Hippocampal formation (tissue), 2 donors: ENCODE measurements at places on chromosomes 7 and 10.
A peak's percentile ranks its signal among the peaks of the same experiment; 100 is the strongest.

DNA sequence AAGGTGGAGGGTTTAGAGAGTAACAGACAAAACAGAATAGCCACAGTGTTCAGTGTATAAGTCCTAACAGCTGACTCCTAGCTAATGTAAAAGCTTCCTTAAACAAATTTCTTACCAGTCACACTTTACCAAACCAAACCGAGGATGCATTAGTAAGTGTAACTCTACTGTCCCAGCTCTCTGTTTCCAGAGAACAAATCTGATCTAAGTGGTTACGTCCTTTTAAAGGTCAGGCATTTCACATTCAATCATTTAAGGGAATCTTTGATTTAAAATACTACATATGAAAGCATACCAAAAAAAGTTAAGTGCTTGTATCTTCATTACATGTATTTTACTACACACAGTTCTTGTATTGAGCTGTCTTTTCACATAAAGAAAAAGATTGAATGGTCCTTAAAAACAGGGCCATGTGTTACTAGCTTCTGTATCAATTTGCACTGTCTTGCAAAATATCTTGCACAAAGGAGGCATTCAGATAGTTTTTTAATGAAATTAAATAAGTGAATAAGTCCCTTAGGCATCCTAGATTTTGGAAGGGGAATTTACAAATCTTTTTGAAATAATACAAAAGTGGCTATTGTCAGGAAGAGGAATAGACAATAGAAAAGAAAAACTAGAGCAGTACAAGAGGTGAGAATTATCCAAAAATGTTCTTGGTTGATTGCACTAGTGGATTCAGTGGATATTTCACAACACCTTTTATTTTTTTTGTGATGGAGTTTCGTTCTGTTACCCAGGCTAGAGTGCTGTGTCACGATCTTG, 58.4 kb upstream of the SPOCK2 start:
- DNase-seq = no peak

DNA sequence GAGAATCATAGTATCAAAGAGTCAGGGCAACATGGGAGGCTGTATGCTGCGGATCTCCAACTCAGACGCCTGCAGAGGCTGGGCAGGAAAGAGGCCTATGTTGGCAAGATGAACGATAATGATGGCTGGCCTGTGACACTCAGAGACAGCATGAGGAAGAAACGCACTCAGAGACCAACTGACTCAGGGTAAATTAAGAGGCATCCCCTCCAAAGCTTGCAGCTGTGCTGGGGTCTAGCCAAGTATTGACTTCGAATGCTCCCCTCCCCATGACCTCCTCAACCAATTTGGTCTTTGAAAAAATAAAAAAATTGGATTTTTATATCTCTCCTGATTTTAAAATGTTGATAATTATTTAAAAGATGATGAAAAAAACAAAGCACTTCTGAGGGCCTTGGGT, 718.9 kb downstream of the GRID1 start:
- no peak for DNase-seq

DNA sequence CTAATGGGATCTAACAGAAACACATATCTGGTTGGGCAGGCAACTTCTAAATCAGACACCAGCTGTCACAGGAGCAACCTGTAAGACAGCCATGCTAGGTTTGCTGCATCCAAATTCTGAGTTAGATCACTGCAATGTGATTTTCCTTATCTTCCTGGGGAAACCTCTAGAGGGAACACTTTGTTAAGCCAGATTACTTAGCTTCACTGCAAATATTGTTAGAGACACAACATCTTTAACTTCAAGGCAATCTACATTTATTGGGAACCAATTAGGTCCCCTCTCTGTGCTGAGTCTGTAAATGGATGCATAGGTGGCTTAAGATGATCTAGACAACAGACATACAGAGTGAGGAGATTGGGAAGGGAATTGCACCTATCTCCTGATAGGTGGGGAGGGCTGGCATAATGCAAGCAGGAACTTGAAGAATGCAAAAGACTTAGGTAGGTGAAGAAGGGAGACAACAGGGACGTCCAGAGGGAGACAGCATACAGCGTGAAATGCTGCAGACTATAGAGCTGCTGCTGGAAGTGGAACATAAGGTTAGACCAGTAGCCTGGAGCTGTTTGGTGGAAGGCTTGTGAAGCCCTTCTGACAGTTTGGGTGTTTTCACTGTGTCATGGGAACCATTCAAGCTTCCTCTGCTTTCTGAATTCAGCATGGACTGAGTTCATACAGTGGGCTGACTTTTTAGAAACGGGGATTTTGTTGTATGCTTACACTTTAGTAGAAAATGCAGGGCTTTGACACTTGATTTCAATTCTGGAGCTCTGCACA, 109.8 kb upstream of the ELMO1 start:
- DNase-seq = no peak

- DNase-seq = no peak
Measured at GRCh38 chr10:118843647-118844265, 89.0 kb upstream of the CACUL1 start.

GRCh38 chr7:13822678-13823077, 166.8 kb downstream of the ETV1 start:
- no peak for DNase-seq

GRCh38 chr10:78794736-78795455, 273.9 kb upstream of the ZMIZ1 start:
- peak; percentile 13 for DNase-seq

DNA sequence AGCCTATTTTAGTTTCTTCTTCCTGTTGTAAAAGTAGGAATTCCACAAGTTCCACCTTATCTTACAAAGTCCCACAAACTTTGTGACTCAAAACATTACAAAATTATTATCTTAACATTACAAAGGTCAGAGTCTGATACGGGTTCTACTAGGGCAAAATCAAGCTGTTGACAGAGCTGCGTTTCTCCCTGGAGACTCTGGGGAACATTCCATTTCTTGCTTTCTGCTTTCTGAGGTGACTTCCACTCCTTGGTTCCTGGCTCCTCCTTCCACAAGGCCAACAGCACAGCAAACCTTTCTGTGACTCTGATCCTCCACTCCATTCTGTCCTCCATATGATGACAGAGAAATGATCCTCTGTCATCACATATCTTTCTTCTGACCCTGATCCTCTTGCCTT, 10.6 kb downstream of the OR2F1 start:
- DNase-seq = no peak

DNA sequence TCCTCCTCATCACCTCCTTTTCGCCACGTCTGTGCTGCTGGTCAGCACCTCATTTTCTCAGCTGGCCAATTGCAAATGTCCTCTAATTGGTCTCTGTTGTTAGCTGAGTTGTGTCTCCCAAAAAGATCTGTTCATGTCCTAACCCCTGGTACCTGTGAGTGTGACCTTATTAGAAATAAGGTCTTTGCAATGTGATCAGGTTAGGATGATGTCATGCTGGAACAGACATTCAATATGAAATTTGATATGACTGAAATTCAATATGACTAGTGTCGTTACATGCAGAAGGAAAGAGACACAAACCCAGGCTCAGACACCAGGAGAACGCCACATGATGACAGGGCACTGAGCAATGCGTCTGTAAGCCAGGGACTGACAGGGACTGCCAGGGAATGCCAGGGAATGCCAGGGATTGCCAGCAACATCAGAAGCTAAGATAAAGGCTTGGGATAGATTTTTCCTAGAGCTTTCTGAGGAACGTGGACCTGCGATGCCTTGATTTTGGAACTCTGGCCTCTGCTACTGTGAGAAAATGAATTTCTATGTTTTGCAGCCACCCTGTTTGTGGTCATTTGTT, 77.5 kb upstream of the CXCL12 start:
- DNase-seq = no peak

DNA sequence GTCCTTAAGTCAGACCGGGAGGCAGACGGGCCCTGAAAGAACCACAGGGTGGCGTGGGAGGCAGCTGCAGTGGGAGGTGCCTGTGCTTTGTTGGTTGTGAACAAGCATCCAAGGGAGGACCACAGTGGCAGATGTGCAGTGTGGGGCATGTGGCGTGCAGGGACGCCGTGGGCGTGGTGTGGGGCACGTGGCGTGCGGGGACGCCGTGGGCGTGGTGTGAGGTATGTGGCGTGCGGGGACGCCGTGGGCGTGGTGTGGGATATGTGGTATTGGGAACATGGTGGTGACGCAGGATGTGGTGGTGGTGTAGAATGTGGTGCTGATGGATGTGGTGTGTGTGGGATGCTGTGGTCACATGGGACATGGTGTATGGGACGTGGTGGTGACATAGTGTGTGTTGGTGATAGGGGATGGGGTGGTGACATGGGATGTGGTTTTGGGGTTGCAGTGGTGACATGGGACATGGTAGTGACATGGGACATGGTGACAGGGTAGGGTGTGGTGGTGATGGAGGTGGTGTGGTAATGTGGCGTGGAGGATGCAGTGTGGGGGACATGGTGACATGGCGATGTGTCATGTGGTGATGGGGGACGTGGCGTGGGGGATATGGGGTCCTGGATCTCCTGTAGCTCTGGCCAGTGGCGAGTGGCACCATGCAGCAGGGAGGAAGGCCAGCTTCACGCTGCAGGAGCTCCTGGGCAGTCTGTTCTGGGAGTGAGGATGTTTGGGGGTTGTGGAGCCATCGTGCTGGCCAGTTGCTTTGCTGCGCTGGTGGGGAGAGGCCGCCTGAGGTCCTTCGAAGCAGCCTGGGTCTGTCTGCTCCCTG, 78.8 kb downstream of the INPP5A start:
- no peak for DNase-seq

DNA sequence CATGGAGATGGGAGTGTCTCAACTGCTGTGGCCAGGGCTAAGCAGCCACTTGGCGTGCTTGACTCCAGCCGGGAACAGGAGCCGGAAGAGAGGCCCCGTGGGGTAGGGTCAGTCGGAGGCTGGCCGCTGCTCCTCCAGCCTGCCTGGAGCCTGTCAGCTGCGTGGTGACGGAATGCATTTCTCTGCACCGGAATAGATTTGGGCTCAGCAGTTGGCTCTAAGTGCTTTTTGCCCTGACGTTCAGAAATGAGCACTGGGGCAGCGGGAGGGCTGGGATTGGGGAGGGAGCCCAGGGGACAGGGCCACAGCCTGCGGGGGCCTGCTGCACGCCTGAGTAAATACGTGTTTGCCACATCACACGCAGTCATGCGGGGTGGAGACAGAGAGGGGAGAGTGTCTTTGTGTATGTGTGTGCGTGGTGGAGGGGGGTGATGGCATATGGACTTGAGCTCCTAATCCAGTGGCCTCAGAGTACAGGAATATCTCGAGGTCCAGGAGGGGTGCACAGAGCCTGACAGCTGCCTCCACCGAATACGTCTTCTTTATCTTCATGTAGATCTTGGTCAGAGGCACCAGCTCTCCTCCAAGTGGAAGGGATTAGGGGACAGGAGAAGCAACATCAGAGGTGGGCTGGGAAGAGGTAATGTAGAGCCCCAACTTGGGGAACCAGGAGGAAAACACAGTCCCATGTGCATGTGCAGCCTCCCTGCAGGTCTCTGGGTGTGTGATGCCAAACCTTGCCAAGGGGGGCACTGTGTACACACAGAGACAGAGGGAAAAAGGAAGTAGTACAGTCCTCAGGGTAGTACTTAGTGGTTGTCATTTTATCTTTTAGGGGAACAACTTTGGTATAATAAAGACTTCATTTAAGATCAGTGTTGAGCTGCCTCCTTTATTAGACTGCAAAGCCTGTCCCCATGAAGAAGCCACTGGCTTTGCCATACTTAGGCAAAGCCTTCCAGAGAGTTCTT, 151.4 kb downstream of the CDH23 start:
- DNase-seq = no peak

DNA sequence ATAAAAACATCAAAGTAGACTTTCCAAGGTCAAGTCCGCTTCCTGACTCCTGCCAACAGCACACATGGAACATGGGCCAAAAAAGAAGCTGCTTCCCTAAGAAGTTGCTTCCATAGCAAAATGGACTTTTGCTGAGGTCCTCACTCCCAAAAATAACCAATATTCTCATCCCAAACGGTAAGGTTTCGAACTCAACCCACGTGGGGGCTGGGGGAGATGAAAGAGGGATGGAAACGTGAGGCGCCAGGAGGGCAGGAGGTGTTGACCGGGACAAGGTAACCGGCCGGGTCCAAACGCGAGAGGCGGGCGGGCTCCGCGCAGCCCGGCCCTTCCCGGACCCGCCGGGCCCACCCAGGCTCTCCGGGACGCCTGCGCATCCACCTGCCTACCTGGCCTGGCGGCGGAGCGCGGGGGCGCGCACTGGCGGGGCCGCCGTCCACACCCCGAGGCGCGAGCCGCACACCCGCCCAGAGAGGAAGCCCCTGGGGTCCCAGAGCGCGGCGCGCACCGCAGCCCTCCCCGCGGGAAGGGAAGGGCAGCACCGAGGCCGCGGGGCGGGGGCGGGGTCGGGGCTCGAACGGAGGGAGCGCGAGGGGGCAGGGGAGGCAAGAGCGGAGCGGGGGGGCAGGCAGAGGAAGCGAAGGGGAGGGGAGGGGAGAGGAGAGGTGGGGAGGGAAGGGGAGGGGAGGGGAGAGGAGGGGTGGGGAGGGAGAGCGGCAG, 742 bp downstream of the LMBR1 start:
- no peak for DNase-seq

GRCh38 chr7:94492601-94493000, 17.0 kb upstream of the CASD1 start:
- DNase-seq = no peak

DNA sequence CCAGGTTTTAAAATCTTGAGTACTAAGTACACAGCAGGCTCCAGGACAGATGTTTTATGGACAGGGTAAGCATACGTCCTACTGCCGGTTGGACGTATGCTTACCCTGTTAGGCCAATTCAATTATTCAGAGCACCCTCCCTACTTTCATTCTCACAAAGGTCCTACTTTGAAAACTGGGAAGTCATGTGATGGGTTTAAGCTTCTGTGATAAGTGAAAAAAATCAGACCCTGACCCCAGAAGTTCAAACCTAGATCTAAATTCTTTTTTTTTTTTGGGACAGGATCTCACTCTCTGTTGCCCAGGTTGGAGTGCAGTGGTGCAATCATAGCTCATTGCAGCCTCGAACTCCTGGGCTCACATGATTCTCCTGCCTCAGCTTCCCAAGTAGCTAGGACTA, 55.2 kb downstream of the HIPK2 start:
- DNase-seq = no peak

GRCh38 chr7:46352004-46352954, 431.2 kb upstream of the IGFBP3 start:
- no peak for DNase-seq

- DNase-seq = no peak
Measured at GRCh38 chr10:101155896-101156295, 24.8 kb downstream of the TLX1 start.

DNA sequence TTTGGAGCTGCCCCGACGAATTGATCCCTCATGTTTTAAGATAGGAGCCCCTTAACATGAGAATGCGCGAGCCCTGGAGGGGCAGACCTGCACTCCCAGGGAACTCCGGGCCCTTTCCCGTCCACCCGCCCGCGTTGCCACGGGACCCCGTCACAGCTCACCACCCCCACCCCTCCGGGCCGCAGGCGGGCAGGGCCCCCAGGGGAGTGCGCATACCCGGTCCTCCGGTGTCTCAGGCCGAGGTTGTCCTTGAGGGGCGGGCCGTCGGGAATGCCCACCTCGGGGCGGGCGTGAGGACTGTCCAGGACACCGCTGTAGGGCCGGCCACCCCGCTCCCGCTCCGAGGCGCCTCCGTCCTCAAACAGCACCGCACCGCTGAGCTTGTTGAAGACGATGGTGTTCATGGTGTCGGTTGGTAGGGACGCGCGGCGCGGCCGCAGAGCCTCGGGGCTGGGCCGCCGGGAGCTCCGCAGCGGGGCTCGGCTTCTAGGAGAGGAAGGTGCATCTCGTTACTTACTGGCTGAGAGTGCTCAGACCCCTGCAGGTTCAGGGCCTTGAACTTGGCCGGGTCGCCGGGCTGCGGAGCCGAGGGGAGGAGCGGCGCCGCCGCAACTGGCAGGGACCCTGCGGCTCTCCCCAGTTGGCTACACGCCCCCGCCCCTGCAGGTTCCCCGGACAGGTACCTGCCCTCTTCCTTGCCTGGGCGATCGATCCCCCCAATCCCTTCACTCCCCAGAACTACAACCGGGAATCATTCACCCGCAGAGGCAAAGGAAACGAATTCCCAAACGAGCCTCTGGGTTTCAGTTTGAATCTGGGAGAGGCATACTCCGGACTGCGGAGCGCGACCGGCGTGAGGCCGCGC, 2.4 kb downstream of the MKX start:
- no peak for DNase-seq
